ENCODE measurements at places on chromosomes 3 and 15.

- no peak for DNase-seq
Observed at GRCh38 chr15:96160269-96160668, 170.2 kb upstream of the NR2F2 start.

DNA sequence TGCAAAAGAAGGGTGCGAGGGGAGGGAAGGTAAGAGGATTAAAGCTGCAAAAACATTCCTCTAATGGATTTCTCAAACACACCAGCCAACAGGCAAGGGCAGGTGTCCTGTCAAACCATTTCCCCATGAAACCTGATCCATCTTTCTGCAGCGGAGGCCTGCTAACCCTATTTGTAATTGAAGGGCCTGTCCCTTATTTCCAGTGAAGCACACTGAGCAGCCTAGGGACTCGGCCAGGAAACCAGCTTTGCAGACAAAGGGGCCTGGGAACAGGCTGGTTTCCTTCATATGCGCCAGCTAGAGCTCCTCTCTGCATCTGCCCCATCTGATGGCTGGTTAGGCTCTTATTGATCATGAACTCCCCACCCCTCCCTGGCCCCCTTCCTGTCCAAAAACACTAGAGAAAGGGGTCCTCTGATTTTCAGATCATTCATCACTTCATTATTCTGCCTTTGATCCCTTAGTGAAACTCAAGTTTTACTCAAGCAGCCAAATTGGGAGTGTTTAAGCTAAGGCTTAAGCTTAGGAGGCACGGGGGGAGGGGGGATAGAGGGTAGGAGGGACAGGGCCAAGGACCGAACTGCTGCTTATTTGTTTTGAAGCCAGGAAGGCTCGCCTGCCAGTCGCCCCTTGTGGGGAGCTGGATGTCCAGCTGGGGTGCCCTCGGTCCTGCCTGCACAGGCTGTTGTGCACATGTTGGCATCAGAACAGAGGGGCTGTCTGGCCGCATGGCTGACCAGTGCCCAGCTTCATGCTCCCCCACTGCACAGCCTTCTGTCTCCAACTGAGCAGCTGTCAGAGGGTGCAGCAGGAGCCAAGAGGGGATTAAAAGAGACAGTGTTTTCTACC lies 53.1 kb downstream of the BOC start:
- no peak for DNase-seq

DNA sequence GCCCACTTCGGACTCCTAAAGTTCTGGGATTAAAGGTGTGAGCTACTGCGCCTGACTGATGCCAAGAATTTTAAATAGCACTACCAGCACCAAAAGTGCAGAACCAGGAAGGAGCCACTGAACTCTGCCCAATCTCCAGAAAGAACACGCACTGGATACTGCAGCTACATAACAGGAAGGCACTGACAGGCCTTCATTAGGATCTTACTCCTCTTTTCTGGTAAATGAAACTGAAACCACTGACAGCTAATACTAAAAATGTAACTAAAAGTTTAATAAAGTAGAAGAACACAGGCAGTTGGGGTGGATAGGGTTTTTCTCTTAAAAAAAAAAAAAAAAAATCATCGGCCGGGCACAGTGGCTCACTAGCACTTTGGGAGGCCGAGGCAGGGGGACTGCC lies 74.1 kb upstream of the CHRM5 start:
- DNase-seq: no peak

DNA sequence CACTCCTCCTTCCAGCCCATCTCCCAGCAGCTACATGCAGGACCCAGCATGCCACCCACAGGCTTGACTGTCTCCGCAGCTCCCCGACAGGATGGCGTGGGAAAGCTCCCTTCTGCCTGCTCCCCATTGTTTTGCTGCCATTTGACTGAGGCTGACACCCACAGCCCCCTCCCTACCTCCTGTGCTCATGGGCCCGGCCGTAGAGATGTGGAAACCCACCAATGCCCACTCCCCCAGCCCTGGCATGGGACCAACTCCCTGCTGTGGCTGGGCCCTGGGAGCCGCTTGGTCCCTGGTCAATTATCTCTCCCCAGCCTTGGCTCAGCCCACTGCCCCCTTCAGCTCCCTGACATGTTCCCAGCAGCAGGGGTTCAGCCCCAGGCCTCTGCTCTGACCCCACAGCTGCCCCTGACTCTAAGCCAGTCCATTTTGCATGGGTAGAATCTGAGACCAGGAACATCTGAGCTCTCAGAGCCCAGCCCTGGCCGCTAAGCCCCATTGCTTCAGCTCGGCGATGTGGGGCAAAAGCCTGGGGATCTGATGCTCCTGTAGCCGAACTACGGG lies 8.2 kb downstream of the C3orf22 start:
- DNase-seq: no peak

DNA sequence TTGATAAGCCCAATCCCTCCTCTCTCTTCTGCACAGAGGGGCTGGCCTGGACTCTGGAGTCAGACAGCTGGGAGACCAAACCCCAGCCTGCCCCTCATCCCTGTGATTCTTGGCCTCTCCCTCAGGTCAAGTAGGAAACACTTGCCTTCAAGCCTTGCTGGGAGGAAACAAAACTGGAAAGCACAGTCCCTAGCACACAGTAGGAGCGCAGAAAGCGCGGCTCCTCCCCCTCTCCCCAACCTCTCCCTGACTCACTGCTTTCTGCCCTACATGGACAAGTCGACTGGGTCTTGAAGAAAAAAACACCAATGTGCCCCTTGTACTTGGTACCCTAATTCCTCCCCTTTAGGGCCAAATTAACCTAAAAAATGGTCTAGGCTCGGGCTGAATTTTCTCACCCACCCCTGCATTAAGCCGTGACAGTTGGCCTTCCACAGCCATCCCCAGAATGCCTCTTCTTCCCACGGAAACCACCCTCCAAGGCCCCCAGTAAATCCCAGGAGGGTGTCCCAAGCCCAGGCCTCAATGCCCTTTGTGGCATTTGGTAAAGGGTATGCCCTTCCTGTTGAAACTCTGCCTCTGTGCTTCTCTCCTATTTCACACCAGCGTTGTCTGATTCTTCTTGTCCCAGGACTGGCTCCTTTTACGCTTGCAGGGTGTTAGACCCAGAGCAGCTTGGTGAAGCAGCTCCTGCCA lies 11.3 kb upstream of the RAF1 start:
- no peak for DNase-seq

DNA sequence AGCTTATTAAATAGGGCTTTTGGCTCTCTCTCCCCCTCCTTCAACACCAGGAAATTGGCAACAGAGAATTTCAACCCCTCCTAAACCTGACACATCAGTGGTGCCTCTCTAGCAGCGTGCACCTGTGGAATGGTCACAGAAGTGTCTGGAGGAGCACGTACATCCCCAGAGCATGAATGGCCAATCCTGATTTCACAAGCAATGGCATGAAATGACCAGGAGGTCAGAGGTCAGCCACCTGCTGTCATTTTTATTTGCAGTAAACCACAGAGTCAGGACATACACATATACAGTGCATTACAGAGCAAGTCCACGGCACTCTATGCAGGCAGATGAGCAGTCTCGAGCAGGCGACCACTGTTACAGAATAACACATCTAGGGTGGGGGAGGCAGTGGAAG lies 25.1 kb upstream of the ETV5 start:
- DNase-seq: no peak

GRCh38 chr15:75673426-75674235 lies 25.9 kb downstream of the SNX33 start:
- DNase-seq: no peak

DNA sequence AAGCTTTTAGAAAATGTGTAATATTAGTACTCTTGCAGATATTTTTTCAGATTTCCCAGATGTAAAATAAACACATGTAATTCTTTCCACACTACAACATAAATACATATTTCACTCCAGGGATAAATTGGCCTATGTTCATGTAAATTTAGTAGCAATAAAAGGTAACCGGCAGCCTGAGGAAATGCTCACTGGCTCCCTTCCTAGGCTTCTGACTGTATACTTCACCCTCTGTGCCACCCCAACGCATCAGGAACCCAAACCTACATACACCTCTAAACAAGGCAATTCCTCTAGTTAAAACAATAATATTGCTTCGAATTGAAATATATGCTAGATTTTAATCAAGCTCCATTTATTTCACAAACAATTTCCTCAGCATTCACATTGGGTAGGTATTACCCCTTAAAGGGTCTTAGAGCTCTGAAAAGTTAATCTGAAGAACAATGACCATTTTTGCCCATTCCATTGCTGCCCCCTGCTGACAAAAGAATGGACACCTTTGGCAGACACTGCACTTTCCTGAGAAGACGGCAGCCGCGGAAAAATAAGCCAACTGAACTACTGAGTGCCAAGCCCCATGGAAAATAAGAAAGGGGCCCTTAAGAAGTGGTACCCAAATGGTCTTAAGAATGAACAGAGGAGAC lies 212.5 kb downstream of the OSBPL10 start:
- DNase-seq: no peak

- DNase-seq: no peak
Observed at GRCh38 chr15:67843571-67844387, 3.9 kb upstream of the RNU6-1 start.

GRCh38 chr3:29486096-29486495 lies 205.2 kb downstream of the RBMS3 start:
- no peak for DNase-seq

GRCh38 chr3:151052756-151053155 lies 32.7 kb upstream of the MED12L start:
- no peak for DNase-seq

GRCh38 chr3:152264378-152264777 lies 4.4 kb upstream of the MBNL1 start:
- no peak for DNase-seq

DNA sequence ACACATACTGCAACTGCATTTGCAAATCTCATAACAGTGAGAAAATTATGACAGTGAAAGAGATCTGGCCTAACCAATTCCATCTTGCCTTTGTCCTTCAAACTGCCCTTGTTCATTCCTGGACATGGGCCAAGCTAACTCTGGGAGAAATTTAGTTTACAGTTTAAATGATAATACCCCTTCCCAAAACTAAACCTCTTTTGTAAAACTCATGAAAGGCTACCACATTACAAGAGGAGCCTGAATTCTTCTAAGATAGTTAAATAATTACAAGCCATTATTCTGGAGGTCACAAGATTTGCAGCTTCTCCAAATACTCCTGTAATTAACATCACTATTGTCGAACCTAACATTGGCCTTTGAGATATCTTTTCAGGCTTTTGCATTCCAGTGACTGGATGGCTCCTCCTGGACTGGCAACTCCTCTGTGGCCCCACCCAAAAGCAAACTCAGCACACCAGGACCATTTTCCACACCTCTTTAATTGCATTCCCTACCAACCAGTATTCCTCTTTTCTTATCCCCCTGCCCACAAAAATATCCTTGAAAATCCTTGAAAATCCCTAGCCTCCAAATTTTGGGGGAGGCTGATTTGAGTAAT lies 8.8 kb upstream of the FAM240A start:
- no peak for DNase-seq

GRCh38 chr3:98945666-98946065 lies 44.2 kb upstream of the DCBLD2 start:
- no peak for DNase-seq

- DNase-seq: no peak
Observed at GRCh38 chr3:48425281-48425812, 4.5 kb downstream of the PLXNB1 start.

GRCh38 chr3:171953301-171954022 lies 85.9 kb upstream of the FNDC3B start:
- no peak for DNase-seq

GRCh38 chr3:15331606-15332404 lies 581 bp downstream of the SH3BP5 start:
- DNase-seq: no peak

GRCh38 chr3:167780214-167780883 lies 44.8 kb downstream of the SERPINI1 start:
- DNase-seq: no peak

DNA sequence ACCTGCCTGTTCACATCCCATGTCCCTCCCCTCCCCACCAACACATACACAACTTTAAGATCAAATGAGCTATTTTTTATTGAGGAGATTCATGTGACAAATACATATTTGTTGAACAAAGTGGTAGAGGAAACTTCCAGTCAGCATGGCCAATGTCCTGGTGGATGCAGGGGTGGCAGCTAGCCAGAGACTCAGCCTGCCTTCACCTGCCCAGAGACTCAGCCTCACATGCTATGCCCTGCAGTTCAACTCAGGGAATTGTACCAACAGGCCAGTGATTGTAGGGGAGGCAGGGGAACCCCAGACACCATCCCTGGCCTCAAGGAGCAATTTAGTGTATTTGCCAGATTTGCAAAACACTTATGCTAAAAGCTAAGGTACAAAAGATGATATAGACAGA lies 136.6 kb downstream of the OPA1 start:
- DNase-seq: no peak
